ENCODE measurements at places on chromosomes 7 and 10.

GRCh38 chr10:27241010-27241651, 534 bp upstream of the ACBD5 start:
- no peak for DNase-seq

DNA sequence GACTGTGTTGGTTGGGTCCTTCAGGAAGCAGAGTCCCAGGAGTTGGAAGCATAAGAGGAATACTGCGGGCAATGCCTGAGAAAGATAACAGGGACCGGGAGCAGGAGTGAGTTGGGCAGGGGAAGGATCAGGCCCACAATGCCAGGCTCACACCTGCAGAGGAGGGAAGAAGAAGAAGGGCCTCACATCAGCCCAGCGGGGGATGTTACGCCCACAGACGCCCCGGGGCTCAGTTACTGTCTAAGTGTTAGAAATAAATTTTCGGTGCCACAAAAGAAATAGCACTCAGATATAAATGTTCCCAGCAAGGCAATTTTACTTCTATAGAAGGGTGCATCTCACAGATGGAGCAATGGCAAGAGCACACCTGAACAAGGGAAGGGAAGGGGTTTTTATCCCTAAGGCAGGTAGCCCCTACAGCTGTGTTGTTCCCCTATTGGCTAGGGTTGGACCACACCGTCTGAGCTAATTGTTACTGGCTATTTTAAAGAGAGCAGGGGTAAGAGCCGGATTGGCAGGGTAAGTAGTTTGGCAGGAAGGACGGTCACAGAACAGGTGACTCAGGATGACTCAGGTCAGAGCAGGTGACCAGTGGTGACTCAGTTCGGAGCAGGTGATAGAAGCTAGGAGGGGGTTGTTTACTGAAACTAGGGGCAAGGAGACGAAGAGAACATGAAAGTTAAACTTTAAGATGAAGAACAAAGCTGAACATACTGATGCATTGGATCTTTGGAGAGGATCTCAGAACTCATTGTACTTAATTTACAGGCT, at the start of gene NOS3:
NOS3 (plus strand) TSS at position 602 of the 771 bp plus-strand sequence. CDS start 2,787 bp downstream, outside the sequence.
- DNase-seq = no peak

DNA sequence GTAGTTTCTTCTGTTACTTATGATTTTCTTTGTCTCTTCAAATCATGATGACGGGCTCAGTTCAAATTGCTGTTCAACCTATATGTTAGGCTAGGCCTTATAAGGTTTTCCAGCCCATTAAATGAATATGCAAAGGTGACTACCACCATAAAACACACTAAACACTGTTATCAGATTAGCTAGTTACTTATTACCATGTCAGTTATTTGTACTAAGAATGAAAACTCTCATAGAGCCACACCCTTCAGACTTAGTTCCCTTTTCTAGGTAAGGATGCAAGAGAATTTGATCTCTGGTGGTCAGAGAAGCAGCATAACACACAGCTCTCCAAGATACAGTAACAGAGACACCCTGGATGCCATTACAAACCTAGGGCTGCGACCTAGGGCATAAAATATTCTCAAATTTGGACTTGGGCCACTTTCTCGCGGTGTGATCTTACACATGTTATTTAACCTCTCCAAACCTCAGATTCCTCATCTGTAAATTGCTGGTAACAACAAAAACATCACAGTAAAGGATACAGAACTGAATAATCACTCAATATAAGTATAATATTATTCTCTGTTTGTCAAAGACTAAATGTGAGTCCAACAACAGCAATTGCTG, 35.6 kb downstream of the ANKMY2 start:
- no peak for DNase-seq

GRCh38 chr7:130909161-130909836, 175.3 kb upstream of the KLF14 start:
- peak; percentile 69 for DNase-seq

- DNase-seq = no peak
These were observed 40.1 kb downstream of the REEP3 start for GRCh38 chr10:63561341-63561740.

GRCh38 chr10:33233221-33233620, 101.2 kb downstream of the NRP1 start:
- DNase-seq = no peak

DNA sequence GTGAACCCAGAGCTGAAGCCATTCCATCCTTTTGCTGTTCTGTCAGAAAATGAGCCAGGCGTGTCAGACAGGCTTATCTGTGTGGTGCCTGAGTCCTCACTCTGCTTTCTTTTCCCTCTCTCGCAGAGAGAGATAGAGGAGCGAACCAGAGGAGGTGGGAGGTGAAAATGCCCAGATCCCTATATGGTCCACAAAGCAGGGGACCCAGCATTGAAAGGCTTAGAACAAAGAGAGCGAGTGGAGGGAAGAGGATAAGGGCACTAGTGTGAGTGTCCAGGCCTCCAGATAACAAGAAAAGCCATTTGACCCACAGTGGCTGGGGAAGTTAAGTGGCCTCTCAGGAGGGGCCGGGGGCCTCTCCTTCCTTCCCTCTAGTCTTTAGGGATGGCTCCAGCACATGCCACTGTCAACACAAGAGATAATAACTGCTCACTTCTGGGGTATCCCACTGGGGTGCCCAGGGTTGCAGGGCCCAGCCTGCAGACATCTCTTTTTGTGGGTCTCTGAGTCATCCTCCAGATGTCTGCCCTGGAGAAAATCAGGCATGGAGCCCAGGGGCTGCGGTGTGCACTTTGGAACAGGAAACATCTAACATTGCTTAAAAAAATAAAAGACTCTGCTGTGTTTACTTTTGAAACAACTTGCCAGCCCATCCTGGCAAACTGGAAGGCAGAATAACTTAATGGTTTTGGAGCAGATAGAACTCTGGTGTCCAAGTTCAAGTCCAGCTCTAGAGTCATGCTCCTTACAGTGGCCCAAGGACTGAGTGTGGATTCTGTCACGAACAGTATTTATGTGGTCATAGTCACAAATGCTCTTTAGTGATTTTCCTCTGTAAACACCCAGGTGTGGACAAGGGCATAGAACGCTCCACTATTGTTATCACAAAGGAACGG, 189.5 kb downstream of the CXCL12 start:
- DNase-seq = peak; percentile 80

DNA sequence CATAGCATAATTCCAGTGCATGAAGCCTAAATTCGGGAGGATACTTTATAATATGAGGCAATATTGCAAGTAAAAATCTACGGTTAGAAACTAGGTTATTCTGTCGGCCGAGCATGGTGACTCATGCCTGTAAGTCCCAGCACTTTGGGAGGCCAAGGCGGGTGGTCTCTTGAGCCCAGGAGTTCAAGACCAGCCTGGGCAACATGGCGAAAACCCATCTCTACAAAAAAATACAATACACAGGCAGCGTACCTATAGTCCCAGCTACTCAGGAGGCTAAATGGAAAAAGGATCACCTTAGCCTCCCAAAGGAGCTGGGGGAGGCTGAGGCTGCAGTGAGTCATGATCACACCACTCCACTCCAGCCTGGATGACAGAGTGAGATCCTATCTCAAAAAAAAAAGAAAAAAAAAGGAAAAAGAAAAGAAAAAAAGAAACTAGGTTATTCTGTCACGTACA, 14.2 kb downstream of the SKAP2 start:
- DNase-seq = no peak

GRCh38 chr7:68862261-68862660, 736.0 kb upstream of the AUTS2 start:
- DNase-seq = no peak

DNA sequence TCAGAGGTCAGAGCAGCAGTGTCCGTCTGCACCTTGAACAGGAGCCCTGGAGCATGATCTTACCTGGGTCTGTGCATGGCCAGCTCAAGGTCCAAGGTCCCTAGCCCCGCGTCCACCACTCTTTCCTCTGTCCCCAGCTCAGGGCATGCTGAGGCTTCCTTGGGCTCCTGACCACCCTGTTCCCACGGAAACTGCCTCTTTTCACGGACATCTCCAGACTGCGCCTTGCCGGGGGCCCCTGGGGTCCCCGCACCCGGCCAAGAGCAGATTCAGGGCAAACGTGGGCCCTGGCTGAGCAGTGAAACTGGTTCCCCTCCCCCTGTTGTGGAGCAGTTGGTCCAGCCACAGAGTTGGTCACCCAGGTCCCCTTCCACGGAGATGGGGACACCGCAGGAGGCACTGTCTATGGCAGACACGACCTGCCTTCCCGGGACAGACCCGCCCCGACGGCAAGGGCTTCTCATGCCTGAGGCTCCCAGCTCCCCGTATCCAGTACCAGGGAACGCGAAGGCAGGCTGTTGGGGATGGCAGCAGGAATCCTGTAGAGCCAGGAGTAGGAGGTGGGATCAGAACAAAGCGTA, 217.4 kb upstream of the PPP2R2D start:
- no peak for DNase-seq

DNA sequence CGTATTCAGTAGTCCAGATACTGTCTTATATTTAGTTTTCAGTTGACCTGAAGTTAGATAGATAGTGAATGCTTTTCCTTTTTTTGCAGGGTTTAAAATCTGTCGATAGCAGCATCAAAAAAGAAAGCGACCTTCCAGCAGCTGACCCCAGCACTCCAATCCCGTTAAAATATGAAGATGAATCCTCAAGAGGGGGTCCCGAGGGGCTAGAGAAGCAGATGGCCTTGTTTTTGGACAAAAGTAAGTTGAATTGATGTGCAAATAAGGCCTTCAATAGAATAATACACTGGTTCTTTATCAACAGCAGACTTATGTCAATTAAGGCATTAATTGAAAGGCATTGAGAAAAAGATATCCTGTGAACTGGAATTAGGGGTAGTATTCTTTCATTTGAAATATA, 18.7 kb downstream of the EDRF1 start:
- no peak for DNase-seq

DNA sequence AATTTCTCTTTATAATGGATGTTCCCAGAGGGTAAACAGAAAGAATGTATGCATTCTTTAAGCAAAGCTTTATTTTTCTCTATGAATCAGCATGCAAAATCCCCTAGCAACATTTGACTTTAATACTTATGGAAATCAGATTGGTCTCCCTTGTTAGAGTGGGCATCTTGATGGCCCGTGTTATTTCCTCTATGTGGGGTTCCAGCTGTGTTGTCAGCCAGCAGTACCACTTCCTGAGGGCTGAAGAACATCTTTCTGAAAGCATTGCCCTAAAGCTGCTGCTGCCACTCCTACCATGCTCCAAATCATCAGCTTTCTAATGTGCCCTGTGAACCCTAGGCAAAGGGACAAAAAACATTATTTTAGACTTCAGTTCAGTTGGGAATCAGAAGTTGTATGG, 70.4 kb upstream of the HECTD2 start:
- no peak for DNase-seq

DNA sequence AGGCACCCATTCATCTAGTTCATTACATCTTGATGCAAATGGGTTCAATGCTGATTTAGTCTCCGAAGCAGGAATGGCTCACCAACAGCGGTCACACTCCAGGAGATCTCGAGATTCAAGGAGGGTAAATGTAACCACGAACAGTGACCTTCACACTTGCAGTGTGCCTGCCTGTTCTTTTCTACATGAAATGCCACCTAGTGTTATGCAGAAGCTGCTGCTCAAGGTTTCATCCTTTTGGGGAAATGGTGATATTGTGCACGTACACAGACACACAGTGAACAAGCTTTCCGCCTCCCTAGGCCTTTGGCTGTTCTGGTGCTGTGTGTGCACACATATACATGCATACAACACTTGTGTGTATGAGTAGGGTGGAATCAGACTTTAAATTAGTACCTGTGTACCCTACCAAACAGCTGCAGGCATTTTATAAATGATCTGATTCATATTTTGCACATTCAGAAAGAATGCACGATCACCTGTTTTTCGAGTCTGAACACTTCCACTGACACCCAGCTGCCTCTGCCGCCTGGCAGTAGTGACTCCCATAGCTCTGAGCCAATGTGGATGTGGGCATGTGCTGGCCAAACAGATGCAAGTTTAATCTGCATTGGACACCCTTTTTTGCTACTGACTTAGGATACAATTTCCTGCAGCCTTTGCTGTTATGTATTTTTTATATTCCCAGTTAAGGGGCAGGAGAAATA, 100.5 kb downstream of the TACC2 start:
- DNase-seq = no peak

DNA sequence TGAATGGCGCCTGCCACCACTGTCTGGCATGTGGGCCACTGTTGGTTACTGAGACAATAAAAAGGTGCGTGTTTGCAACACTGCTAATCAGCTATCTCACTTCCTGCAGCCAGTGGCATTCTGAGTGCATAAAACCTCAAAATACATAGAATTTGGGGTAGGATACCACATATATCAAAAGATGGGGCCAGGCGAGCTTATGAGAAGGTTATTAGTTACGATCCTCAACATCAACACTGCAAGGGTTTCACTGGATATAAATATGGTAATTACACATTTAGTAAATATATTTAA, 200.2 kb downstream of the WDR37 start:
- DNase-seq = no peak
